ENCODE measurements at places on chromosomes 4 and X. TPM values are rescaled to one million over a fixed set of nuclear protein-coding genes. Genes with fewer than 3 reads are reported as not detected.

Gene CPE
- total RNA-seq: 3.6 TPM

DNA sequence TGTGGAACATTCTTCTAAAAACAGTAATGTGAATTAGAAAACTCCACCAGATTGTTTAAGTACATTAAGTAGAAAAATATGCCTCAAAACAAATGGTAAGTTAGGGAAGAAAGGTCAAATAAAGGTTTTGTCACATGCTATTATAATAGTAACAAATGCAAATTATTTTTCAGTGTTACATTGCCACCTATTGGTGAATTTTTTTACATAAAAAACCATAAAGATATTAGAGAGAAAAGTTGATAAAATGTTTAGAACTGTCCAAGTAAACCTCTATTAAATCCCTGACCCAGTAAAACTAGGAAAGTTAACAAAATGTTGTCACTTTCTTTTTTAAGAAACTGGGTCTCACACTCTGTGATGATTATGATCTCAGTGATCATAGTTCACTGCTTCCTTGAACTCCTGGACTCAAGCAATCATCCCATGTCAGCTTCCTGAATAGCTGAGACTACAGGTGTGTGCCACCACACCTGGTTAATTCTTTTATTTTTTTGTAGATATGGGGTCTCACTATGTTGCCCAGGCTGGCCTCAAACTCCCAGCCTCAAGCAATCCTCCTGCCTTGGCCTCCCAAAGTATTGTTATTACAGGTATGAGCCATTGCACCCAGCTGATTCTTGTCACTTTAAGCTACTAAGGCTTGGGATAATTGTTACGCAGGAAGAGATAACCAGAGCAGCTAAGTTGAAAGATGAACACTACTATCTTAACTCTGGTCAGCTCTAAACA lies 157.6 kb downstream of the ATRX start:
- H3K4me3 ChIP-seq: no peak overlapping the region
- H3K4me1 ChIP-seq: no peaks in the 10 kb centered on the region
- DNase-seq: no peak
- H3K36me3 ChIP-seq: peaks cover 4% of the 10 kb centered on the region
- no peaks in the 10 kb centered on the region for H3K27me3 ChIP-seq

DNA sequence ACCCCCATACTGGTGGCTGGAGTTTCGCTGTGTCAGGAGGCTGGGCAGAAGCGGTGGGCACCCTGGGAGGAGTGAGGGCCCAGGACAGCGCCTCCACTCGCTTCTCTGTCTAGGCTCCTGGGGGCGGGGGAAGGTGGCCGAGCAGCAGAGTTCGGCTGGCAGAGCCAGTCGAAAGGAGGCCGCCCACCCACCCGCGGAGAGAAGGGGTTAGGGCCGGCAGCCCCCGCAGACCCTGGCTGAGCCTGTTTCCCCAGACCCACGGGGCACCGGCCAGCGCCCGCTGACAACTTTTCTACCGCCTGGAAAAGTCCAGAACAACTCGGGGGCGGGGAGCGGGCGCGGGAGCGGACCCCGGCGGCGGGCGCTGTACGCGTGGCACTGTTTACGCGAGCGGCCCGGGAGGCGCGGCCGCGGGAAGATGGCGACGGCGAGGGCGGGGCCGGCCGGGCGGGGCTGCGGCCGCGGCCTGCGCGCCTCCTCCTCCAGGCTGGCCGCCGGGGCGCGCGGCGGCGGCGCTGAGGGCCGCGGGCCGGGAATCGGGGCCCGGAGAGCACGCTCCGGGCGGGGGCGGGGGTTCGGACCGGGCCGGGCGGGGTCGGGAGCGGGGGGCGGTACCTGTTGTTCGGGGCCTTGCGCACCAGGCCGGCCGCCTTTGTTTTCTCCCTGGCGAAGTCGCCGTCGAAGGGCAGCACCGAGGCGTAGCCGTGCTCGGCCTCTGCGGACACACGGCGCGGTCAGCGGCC lies 628 bp downstream of the MXD4 start:
- peak overlapping the region; percentile 97 for H3K4me3 ChIP-seq
- peak; percentile 34 for DNase-seq
- H3K36me3 ChIP-seq: peaks cover 26% of the 10 kb centered on the region
- peaks cover 8% of the 10 kb centered on the region for H3K4me1 ChIP-seq
- H3K27ac ChIP-seq: peak overlapping the region; percentile 89

GRCh38 chr4:102553982-102554381 lies 52.8 kb downstream of the NFKB1 start:
- H3K36me3 ChIP-seq: no peaks in the 10 kb centered on the region
- no peak overlapping the region for H3K4me3 ChIP-seq
- no peak overlapping the region for H3K27ac ChIP-seq

Gene SYTL5
- total RNA-seq: 0.56 TPM

DNA sequence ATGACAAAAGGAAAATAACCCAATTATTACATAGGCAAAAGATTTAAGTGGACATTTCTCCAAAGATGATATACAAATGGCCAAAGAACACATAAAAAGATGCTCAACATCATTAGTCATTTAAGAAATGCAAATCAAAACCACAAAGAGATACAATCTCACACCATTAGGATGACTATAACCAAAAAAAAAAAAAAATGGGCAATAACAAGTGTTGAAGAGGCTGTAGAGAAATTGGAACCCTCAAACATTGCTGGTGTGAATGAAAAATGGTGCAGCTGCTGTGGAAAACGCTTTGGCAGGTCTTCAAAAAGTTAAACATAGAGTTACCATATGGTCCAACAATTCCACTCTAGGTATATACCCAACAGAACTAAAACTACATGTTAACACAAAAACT lies 5.6 kb upstream of the PRDX4 start:
- no peaks in the 10 kb centered on the region for H3K36me3 ChIP-seq
- no peak overlapping the region for H3K27ac ChIP-seq
- peaks cover 3% of the 10 kb centered on the region for H3K27me3 ChIP-seq
- 0 out of 2 replicates have a peak, but pooled peaks cover under 1% of the 10 kb centered on the region for H3K4me1 ChIP-seq
- peak; percentile 16 for DNase-seq

Gene THAP9
- 4.2 TPM for total RNA-seq

DNA sequence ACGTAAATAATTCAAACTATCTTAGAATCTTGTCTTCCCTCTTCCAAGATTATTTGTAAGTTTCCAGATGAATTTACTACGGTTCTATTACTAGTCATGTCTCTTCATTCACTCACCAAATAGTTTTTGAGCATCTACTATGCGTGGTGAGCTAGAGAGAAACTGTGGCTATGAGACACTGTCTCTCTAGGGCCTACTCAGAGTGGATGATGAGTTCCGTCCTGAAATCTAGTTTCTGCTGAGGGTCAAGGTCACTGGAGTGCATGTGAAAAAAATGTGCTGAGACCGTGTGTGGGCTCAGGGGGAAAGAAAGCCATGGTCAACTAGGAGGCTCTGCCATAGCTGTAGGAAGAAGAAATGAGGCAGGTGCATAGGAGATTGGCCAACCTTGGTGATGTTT lies 320.2 kb upstream of the GATB start:
- DNase-seq: no peak
- H3K4me3 ChIP-seq: no peak overlapping the region
- H3K4me1 ChIP-seq: no peaks in the 10 kb centered on the region
- peaks cover 23% of the 10 kb centered on the region for H3K27me3 ChIP-seq

GRCh38 chr4:54840430-54840829 lies 182.7 kb downstream of the KIT start:
- peaks cover 3% of the 10 kb centered on the region for H3K27me3 ChIP-seq
- no peak for DNase-seq
- H3K4me3 ChIP-seq: no peak overlapping the region

- no peaks in the 10 kb centered on the region for H3K27me3 ChIP-seq
- H3K4me3 ChIP-seq: no peak overlapping the region
- H3K36me3 ChIP-seq: no peaks in the 10 kb centered on the region
These were observed 199.1 kb upstream of the NPY2R start for GRCh38 chr4:155009288-155009687.

GRCh38 chr4:79516114-79516513 lies 108.1 kb upstream of the GK2 start:
- H3K27ac ChIP-seq: no peak overlapping the region
- peaks cover 3% of the 10 kb centered on the region for H3K27me3 ChIP-seq
- H3K36me3 ChIP-seq: no peaks in the 10 kb centered on the region
- H3K4me1 ChIP-seq: no peaks in the 10 kb centered on the region
- no peak overlapping the region for H3K4me3 ChIP-seq
- DNase-seq: no peak

DNA sequence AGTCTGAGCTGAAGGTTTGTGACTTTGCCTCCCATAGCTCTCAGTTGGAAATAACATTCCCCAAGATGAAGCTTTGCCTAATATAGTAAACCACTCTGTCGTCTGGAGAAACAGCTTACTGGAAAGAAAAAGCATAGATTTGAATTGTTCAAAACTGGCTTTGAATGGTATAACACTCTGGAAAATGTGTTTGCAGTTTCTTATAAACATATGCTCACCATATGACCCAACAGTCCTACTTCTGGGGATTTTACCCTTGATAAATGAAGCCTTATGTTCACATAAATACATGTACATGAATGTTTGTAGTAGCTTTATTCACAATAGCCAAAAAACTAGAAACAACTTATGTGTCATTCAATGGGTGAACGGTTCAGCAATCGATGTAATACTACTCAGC lies 10.2 kb downstream of the VEGFD start:
- peak overlapping the region; percentile 50 for H3K27ac ChIP-seq
- H3K4me3 ChIP-seq: no peak overlapping the region
- H3K4me1 ChIP-seq: peaks cover 1% of the 10 kb centered on the region
- no peaks in the 10 kb centered on the region for H3K36me3 ChIP-seq
- H3K27me3 ChIP-seq: peaks cover 2% of the 10 kb centered on the region
- DNase-seq: peak; percentile 38

DNA sequence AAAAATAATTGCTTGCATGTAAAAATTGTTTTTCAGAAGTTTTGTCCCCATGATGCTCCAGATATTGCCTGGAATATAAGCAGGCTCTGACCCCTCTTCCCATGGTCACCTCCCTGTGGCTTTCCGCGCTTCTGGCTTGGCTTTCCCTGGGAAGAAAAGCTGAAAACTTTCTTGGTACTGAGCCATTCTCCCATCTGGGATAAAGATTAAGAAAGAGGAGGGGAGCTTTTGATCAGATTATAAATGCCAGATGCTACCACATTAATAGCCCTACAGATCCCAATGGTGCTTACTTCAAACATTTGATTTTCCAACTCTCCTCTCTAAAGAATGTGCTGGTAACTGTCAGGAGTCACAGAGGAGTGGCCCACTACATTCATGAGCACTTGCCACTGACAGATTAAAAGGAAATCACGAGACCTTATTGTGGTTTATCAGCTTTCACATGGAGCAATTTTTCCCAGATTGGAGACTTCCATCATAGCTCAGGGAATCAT lies 54.4 kb upstream of the GAB1 start:
- peaks cover 9% of the 10 kb centered on the region for H3K4me1 ChIP-seq
- no peaks in the 10 kb centered on the region for H3K36me3 ChIP-seq
- no peaks in the 10 kb centered on the region for H3K27me3 ChIP-seq
- no peak overlapping the region for H3K4me3 ChIP-seq

GRCh38 chr4:22430626-22431025 lies 85.2 kb downstream of the ADGRA3 start:
- H3K27ac ChIP-seq: no peak overlapping the region
- H3K4me1 ChIP-seq: no peaks in the 10 kb centered on the region
- DNase-seq: no peak
- H3K27me3 ChIP-seq: no peaks in the 10 kb centered on the region
- 0 out of 2 replicates have a peak, but pooled peaks cover 3% of the 10 kb centered on the region for H3K36me3 ChIP-seq

All from IMR-90 (cell line).